Omental fat pad (tissue), 4 donors: ENCODE measurements at places on chromosomes 7 and 10.

DNA sequence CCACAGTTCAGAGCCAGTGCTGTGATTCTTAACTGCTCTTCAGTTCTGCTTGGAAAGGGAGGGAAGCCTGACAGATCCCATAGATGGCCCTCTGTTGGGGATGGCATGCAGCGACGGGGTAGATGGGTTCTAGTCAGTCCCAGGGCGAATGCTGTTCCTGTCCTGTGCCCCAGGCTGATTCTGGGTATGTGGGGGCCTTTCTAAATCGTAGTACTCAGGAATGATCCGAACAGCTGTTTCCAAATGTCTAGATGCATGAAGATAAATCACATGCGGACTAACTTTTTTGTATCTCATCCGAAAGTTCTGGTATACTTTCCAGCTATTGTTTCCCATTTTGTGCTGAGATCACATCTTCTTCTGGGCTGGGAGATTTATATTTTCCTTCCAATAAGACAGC is 186.0 kb upstream of the MKI67 start:
- no peak for DNase-seq

DNA sequence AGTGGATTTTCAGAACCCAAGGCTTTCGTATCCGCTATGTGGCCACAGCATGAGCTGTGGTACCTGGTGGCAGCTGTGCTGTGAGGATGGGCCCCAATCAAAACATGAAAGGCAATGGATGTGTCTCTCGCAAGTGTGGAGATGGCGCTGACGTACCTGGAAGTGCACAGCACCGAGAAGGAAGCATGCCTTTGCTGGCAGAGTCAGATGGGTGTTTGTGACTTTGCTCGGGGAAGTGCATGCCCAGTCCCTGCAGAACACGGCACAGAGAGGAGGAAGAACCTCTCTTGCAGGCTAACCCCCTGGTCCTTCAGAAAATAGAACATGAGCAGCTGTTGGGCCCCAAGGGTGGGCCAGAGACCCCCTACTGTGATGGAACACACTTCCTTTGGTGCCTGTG is 654.1 kb upstream of the ZWINT start:
- DNase-seq = no peak

GRCh38 chr10:30294476-30295240 is 54.4 kb downstream of the MTPAP start:
- no peak for DNase-seq

- DNase-seq = no peak
Measured at GRCh38 chr10:102605712-102606111, 38.6 kb upstream of the TRIM8 start.

DNA sequence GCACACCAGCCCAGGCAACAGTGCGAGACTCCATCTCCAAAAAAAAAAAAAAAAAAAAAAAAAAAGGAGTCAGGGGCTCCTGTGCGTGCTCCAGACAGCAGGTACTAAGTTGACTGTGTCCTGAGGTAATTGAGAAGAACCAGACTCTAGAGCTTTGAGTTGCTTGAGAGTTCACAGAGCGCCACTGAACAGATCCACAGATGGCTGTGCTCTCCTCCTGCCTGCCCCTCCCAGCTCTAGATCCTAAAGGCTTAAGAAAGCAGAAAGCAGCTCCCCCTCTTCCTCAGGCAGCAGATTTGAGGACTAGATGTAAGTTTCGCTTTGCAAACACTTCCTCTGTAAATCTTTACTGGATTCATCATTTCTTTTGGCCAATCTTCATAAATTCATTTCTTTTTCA is 38.7 kb downstream of the SHH start:
- DNase-seq = no peak

GRCh38 chr7:29228289-29229011 is 33.9 kb downstream of the CHN2 start:
- DNase-seq = no peak
